ENCODE measurements at places on chromosomes 7 and 10. TPM values are rescaled to one million over a fixed set of nuclear protein-coding genes. Genes with fewer than 3 reads are reported as not detected.

DNA sequence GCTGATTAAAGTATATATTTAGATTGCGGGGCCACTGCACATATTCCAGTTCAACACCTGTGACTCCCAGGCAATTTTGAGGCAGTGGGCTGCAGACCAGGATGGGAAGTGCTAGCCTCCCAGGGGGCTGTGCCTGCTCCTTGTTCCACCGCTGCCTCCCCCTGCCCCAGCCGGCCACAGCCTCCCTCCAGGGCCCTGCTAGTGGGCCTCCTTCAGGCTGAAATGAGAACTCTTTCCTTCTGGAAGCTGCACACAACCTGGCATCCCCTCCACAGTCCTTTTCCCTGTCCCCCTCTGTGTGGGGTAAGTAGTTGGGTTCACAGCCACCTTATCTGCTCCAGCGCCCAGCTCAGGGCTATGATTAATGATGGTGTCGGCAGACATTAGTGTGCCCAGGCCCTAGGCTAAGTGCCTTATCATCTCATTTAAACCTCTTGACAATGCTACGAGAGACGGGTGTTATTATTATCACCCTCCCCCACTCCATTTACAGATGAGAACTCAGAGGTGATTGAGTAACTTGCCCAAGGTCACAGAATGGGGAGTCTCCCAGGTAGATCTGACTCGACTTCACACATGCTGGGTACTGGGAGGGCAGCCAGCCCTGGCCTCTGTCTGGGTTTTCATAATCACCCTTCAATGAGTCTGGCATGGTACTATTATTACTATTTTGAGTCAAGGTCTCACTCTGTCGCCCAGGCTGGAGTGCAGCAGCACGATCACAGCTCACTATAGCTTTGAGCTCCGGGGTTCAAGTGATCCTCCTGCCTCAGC lies 10.8 kb upstream of the SFRP5 start:
- DNase-seq, result no peak

CCT6A gene
- polyA plus RNA-seq, result 131 TPM

DNA sequence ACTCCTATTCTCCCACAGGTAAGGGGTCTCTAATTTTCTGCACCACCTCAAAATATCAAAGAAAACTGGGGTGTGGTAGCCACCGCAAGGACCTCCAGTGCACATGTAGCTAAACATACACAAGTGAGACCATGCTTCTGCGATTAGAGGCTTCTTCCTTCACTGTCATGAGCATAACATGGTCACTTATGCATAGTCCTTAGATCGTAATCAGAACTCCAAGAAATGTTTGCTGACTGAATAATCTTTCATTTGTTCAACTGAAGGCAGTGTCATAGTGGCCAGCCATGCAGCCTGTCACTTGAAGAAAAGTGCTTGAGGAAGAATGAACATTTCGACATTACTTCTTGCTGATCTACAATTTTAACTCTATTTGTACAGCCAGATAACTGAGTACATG lies 14.6 kb downstream of the TWIST1 start:
- DNase-seq, result no peak

- peak; percentile 78 for DNase-seq
These were observed 880 bp upstream of the ELN start for GRCh38 chr7:74026903-74027682.

DNA sequence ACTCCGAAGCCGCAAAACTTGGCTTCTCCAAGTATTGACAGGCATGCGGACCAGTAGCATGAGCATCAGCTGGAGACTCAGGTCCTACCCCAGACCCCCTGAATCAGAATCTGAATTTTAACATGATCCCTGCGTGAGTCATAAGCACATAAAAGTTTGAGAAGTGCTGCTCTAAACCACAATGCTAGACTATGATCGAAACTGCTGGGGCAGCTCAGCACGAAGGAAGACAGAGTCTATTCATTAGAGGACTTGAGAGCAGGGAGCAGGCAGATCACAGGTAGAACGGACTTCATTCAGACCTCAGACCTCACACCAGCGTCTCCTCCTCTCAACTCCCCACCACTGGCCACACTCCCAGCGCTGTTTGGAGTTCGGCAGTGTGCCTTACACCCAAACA lies 16.9 kb downstream of the CAMK2G start:
- no peak for DNase-seq

TCAF2 gene
- polyA plus RNA-seq, result 1.7 TPM

DNA sequence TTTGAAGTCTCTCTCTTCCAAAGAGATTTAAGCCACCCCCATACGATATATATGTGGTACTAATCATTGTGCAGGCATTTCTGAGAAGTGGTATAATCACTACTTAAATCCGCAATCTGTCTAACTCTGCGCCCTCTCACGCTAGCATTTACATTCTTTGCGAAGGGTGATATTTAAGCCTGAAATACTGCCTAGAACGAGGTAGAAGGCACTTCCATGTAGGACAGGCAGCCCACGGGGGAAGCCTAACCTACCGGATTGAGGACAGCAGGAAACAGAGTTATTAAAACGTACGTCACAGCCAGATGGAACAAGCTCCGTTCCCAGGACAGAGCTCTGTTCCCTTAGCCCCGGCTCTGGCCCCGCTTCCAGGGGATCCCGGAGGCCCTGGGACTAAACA lies 59.3 kb upstream of the ECHDC3 start:
- no peak for DNase-seq

DNA sequence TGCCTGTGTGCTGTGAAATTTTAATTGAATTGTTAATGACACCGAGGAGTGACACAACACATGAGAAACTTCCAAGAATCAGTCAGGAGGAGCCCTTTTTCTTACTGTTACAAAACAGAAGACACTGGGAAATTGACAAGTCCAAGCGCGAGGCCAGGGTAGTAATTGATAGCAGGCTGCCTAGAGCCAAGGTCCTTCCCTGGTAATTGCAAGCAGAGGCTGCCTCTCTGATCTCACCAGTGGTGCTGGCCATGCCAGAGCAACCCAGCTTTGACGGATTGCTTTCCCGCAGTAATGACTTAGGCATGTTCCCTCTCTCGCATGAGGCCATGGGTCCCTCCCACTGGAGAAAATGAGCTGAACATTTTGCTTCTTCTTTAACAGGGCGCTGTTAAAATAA lies 111.5 kb downstream of the LRMDA start:
- DNase-seq, result peak; percentile 49

DNA sequence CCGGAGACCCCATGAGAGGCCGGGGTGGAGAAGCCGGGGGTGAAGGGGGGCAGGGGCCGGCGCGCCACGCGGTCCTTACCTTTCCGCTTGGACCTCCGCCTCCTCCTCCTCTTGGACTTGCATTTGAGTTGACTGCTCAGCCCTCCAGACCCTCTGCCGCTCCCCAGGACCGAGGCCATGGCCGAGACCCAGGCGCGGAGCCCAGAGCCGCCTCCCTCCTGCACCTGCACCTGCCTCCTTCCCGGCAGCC lies 428 bp downstream of the ADARB2 start:
- DNase-seq, result no peak

- DNase-seq, result no peak
These were observed 35.0 kb upstream of the ZNF32 start for GRCh38 chr10:43683451-43684291.

MEIG1 gene
- 0.27 TPM for polyA plus RNA-seq

GPR37 gene
- 4.7 TPM for polyA plus RNA-seq

GRCh38 chr7:137919987-137920386 lies 73.2 kb upstream of the DGKI start:
- DNase-seq, result no peak

NPY4R gene
- polyA plus RNA-seq, result not detected

- DNase-seq, result peak; percentile 52
These were observed 81.1 kb downstream of the ZMIZ1 start for GRCh38 chr10:79149662-79150443.

CPED1 gene
- 10.1 TPM for polyA plus RNA-seq

DNA sequence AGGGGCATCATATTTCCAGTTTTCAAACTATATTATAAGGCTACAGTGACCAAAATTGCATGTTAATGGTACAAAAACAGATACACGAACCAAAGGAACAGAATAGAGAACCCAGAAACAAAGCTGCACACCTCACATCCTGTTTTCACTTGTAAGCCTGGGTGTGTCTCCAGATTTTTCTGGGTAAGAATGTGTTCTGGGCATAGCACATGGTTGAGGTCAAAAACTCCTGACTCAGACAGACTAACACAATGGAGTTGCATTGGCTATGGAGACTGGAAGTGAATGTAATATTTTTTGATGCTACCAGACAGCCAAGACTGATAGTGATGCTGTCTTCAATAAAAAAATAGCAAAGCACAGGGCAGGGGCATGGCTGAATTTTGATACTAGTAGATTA lies 1175.2 kb downstream of the NXPH1 start:
- DNase-seq, result no peak

DNA sequence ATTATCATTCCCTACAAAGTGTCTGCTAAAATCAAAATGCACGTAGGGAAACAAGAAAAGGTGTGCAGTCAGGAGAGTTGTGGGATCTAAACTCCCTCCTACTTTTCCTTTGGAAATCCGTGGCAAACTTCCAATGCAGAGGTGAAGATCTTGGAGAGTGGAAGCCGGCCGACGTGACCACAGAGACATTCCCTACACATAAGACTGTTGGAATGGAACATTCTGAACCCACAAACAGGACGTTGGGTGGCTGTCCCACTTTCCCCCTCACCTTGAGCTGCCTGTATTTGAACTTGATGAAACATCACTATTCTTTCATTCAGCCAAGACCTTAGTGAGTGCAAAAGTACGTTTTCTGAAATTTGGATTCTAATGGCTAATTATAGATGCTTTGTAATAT lies 65.9 kb downstream of the PRKCQ start:
- DNase-seq, result no peak

GRCh38 chr10:61965703-61966395 lies 64.3 kb downstream of the ARID5B start:
- no peak for DNase-seq

GRCh38 chr10:77710081-77710551 lies 72.5 kb upstream of the KCNMA1 start:
- DNase-seq, result no peak

DNA sequence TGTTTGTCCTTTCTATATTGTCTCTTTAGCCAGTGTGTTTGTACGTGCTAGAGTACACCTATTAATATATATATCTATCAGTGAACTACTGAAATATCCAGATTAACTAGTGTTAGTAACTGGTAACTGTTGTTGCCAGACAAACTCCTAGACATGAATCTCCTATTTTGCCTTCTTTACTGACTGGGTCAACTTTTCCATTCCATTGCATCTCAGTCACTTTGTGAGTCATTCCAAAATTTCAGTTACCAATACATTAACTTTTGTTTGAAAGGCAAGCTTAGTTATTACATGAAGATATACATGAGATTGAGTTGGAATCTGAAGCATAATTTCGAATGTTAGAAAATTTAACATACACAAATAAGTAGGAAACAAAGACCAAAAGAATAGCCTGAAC lies 51.4 kb downstream of the BTAF1 start:
- DNase-seq, result no peak

GRCh38 chr7:118684796-118685195 lies 460.3 kb downstream of the ANKRD7 start:
- no peak for DNase-seq

- no peak for DNase-seq
These were observed 99.1 kb downstream of the NPY start for GRCh38 chr7:24383055-24383454.

DNA sequence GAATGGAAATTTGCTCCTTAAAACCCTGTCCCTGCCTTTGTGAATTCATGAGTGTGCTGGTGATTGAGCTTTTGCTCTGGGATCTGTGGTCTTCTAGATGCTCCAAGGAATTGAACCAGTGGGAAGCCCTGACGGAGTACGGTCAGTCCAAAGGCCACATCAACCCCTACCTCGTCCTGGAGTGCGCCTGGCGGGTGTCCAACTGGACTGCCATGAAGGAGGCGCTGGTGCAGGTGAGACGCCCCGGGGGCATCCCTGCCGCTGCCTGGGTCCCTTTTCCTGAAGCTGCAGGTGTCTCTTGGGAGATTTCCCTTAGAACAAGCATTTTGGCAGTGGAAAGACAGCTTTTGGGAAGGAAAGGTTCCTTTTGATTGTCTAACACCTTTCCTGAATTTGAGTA lies 100.3 kb downstream of the TRRAP start:
- DNase-seq, result no peak

DNA sequence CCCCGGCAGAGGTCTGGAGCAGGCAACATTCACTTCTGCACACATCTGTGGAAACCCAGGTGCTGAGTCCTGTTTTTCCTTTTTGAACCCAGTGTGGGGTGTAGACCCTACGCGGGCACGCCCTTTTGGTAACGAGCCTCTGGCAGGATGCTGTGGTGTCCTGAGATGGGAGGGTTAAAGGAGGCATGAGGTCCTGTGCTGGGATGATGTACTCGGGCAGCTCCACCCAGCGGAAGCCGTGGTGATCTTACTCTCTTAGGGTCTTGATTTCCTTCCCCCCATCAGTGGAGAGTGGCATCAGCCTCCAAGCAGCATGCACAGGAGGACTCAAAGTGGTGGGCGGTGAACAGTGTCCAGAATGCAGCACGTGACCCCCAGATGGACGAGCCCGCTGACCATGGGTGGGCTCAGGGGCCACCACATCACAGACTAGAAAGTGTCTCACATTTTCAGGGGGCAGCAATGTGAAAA lies 148.6 kb downstream of the DNAJB6 start:
- DNase-seq, result no peak

DNA sequence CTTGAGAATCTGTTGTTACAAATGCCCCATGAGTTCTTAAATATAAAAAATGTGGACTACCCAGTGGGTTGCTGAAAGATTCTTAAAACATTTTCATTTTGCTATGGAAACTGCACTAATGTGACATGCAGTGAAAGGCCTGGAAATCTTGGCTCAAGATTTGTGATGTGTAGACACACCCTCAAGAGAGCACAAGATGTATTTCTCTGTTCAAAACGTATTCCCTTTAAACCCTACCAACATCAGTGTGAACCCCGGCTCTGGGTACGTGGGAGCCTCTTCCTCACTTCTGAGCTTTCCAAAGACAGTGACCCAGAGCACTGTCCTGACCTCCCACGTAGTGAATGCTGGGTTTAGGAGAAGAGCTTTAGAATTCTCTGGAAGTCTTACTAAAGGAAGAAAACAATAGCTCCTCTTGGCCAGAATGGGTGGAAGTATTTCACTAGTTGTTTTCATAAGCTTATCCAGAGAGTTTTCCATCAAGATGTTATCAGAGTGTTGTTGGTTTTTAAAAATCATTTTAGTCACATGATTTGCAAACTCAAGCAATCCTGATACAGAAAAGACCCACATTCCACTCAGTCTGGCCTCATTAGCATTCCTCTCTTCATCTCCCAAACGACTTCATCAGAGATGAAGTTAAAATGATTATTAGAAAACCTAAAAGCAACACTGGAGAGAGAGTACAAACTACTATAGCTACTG lies 81.5 kb upstream of the AFAP1L2 start:
- DNase-seq, result no peak

DNA sequence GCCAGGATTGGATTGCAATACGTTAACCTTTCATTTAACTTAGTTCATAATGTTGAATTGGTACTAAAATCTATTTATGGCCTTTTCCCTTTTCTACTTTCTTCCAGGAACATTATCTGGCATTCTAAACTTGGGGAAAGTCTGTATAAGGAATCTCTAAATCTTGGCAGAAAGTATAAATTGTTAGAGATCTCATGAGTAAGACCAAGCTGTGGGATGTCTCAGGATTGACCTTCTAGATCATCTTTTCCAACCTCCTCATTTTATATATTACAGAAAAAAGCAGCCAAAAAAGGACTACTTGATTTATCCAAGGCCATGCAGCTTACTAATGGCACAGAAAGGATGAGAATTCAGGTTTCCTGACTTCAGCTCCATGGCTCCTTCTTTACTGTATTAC lies 598.3 kb downstream of the INHBA start:
- no peak for DNase-seq

Measured in hepatocyte (in vitro differentiated cells).